ENCODE measurements at places on chromosomes 2 and 18.

DNA sequence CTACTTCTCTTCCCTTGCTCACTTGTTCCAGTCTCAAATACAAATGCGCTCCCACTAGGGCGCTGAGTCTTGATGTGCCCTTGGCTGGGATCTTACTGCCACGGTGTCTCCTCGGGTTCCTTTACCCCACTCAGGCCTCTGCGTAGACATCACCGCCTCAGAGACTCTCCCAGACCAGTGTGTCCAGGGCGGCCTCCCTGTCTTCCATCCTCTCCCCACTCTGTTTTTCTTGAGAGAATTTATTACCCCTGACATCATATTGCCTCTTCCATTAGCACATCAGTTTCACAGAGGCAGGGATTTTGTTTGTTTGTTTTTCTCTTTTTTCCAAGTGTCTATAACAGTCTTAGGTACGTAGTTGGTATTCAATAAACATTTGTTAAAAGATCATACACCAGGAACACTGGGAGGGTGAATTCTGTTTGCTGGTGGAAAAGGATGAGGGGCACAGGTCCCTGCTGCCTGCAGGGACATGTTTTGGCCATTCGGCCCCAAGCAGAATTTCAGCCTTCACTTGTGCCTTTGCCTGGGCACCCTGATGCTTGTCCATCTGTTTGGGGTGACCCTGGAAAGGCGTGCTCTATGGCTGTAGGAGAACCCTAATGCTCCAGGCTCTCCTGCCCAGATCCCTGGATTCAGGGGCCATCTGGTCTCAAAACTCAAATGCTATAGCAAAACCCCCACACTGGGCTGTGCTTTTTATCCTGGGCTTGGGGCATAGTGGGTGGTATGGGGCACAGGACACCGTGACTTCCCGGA, 55.0 kb downstream of the RPL37A start:
- no peak for DNase-seq
- H3K36me3 ChIP-seq = no peaks in the 10 kb centered on the region
- H3K27ac ChIP-seq = peak overlapping the region; percentile 90
- H3K27me3 ChIP-seq = no peaks in the 10 kb centered on the region

DNA sequence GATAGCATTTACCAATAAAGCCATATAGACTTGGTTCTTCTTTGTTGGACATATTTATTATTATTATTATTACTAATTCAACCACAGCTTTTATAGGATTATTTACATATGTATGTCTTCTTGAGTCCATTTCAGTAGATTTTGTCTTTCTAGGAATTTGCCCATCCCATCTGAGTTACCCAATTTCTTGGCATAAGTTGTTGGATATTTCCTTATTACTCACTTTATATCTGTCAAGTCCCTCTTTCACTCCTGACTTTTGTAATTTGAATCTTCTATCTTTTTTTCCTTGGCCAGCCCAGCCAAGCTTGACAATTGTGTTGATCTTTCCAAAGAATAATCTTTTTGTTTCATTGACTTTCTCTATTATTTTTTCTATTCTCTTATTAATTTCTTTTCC, 543.7 kb downstream of the SUCLG1 start:
- H3K27ac ChIP-seq = no peak overlapping the region
- no peak for DNase-seq
- no peak overlapping the region for H3K4me3 ChIP-seq
- no peaks in the 10 kb centered on the region for H3K4me1 ChIP-seq
- no peaks in the 10 kb centered on the region for H3K27me3 ChIP-seq
- no peaks in the 10 kb centered on the region for H3K36me3 ChIP-seq

DNA sequence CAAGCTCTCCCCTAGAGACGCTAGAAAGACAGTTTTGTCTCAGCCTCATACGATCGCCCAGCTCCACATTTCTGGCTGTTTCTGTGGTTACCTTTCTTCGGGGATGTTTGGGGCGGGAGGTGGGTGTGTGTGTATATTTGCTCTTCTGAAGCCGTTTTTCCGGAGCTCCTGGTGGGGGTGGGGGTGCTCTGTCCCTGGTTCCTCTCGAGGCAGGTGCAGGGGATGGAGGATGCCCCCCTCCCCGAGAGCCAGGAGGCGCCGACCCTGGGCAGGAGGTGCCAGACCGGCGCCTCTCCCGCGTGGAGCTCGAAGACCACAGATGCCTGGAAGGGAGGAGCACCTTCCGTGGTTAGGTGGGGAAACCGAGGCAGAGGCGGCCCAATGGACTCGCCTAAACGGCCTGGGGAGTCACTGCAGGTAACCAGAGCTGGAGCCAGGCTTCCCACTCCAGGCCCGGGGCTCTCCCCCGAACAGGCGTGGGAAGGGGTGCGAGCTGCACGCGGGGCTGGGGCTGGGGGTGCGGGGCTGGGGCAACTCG, 694 bp upstream of the HPCAL1 start:
- no peak for DNase-seq
- H3K4me3 ChIP-seq = peak overlapping the region; percentile 86
- H3K4me1 ChIP-seq = peaks cover 6% of the 10 kb centered on the region
- H3K27me3 ChIP-seq = no peaks in the 10 kb centered on the region
- H3K27ac ChIP-seq = peak overlapping the region; percentile 59
- H3K36me3 ChIP-seq = no peaks in the 10 kb centered on the region

DNA sequence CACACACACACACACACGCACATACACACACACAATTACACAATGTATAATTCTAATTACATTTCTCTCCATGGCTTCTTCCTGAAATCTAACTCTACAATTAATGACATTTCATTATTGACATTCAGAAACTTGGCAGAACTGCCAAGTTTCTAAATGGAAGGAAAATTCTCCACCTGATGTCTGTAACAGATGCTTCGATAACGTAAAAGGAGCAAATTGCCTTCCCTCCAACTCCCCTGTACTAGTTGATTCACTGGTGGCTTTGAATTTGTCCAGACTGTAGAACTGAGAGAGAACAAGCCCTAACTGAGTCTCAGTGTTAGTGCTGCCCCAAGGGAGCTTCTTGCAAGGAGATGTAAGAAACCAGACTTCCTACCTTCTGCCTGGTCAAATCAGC, 255.1 kb upstream of the TMEM200C start:
- no peak overlapping the region for H3K27ac ChIP-seq
- no peaks in the 10 kb centered on the region for H3K4me1 ChIP-seq
- no peaks in the 10 kb centered on the region for H3K36me3 ChIP-seq
- H3K27me3 ChIP-seq = no peaks in the 10 kb centered on the region
- no peak for DNase-seq
- no peak overlapping the region for H3K4me3 ChIP-seq

DNA sequence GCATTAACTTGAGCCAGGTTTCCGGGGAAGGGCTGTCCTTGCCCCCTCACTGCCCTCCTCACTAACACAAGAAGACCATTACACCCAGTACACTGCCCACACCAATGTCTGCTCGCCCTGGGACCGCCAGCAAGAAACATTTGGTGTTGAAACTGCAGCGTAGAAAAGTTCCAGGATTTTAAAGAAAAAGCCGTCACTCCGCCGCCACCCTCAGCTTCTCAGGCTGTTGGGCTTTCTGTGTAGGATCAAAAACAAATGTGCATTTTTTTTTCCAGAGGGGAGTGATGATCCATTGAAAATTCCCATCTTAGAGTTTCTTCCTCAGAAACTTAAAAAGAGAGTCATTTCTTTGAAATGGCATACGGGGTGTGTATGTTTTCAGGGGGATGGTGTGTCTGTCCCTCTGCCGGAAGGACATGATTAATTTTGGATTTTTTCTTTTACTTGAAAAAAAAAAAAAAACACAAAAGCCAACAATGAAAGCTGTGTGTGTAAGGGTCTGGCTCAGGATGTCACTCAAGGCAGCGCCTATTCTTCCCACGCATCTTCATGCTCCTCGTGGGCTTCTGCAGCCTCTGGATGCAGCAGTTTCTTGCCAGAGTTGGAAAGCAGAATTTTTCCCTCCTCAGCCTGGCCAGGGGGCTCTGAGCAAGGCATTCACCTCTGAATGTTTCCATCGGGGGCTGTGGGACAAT, 184.9 kb downstream of the GLI2 start:
- peak overlapping the region; percentile 57 for H3K4me3 ChIP-seq
- no peaks in the 10 kb centered on the region for H3K27me3 ChIP-seq

DNA sequence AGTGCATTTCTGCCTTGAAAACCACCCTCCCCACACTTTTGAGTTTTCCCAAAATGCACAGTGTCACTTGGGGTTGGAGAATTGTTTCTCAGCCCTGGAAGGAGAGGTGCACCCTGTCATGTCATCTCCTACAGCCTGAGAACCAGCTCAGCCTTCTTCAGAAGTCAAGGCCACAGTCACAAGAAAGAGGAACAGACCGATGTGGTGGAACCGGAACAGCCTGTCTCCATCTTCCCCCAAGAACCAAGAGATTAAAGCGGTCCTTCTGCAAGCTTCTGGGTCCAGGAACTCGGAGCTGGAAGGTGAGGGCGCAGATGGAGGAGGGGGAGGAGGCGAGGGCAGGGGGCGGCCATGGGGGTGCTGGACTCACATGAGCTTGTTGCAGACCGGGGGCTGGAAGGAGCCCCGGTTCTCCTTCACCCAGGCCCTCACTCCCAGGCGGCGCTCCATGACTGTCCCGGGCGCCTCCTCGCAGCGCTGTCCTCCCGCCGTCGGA, 248 bp downstream of the HAAO start:
- H3K4me1 ChIP-seq = peaks cover 57% of the 10 kb centered on the region
- H3K27me3 ChIP-seq = no peaks in the 10 kb centered on the region
- no peaks in the 10 kb centered on the region for H3K36me3 ChIP-seq
- peak overlapping the region; percentile 86 for H3K4me3 ChIP-seq
- peak overlapping the region; percentile 96 for H3K27ac ChIP-seq
- no peak for DNase-seq
